CD4-positive, alpha-beta T cell (primary cell): ENCODE measurements at places on chromosomes 16 and 17.

DNA sequence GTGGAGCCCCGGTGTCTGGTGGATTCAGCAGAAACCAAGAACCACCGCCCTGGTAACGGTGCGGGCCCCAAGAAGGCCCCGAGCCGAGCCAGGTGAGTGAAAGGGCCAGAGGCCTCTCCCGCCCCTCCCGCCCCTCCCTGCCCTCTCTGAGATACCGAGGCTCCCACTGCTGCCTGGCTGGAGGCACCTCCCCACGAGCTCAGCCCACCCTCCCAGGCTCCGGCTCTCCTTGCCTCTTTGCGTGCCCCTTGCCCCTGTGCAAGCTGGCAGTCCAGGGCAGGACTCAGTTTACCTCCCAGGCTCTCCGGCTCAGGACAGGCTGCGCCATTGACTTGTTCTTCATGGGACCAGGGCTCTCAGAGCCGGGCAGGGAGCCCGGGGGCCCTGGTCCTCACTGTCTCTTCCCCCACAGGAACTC lies 14.1 kb upstream of the MYO15B start:
- H3K4me1 ChIP-seq = peaks cover 6% of the 10 kb centered on the region
- H3K36me3 ChIP-seq = peaks cover 10% of the 10 kb centered on the region
- no peak overlapping the region for H3K4me3 ChIP-seq
- no peaks in the 10 kb centered on the region for H3K27me3 ChIP-seq
- H3K27ac ChIP-seq = no peak overlapping the region

DNA sequence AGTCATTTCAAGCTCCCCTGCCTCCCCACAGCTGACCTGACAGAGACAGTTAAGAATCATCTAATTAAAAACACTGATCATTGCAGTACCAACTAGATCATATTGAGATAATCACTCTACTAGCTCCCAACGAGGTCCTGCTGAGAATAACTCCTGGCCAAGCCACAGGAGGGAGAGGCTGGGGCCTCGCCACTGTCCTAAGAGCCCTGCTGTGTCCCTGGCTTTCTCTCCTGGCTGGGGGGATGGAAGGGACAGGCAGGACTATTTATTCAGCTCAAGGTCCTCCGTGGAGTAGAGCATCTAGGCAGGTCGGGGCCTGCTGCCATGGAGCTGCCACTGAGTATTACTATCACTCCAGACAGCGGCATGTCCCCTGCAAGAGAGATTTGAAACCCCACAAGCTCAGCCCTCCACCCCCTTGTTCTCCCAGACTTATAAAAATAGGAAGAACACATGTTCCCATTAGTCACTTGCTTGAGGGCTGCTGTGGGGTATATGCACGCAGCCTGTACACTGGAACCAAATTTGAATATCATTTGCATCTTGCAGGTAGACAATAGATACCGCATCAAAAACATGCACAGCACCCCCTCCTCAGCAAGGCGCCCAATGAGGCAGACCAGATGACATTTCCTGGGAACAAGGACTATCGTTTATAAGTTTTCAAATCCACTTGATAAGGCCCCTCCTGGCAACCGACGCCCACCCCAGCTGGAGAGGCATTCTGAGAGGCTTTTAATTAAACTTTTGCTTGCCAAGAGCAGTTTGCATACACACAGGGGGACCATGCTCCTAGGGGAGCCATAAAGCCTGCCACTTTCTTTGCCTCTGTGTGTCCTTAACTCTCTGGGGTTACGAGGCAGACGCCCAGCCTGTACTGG lies 385.2 kb upstream of the ZFHX3 start:
- H3K36me3 ChIP-seq = no peaks in the 10 kb centered on the region
- no peak overlapping the region for H3K4me3 ChIP-seq
- no peak overlapping the region for H3K27ac ChIP-seq
- DNase-seq = no peak

DNA sequence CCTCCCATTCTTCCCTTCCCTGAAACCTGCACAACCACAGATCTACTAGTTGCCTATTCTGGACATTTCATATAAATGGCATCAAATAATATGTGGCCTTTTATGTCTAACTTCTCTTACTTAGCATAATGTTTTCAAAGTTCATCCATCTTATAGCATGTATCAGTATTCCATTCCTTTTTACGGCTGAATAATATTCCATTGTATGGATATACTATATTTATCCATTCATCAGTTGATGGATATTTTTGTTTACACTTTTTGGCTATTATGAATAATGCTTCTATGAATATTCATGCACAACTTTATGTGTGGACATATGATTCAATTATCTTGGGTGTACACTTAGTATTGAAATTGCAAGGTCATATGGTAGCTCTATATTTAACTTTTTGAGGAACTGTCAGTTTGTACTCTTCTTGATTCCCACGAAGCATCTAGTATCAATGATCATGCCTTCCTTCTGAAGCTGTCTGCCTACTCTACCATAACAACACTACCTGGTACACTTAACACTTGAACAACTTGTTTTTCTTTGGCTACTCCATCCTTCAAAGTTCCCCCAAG lies 12.7 kb upstream of the CHD3 start:
- no peak overlapping the region for H3K27ac ChIP-seq
- no peak for DNase-seq
- H3K27me3 ChIP-seq = no peaks in the 10 kb centered on the region
- no peak overlapping the region for H3K4me3 ChIP-seq
- H3K4me1 ChIP-seq = peaks cover 11% of the 10 kb centered on the region

DNA sequence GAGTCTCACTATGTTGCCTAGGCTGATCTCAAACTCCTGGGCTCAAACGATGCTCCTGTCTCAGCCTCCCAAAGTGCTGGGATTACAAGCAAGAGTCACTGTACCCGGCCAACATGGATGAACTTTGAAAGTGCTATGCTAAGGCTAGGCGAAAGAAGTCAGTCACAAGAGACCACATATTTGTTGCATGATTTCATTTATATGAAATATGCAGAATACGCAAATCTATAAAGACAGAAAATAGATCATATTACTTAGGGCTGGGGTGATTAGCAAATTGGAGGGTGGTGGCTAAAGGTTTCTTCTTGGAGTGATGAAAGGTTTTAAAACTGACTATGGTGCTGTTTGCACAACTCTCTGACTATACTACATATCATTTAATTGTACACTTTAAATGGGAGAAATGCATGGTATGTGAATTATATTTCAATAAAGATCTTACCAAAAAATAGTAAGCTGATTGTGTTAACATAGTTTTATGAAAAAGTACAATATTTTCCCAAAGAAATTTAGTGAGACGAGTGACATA lies 1.2 kb upstream of the FLYWCH1 start:
- DNase-seq = no peak
- no peaks in the 10 kb centered on the region for H3K27me3 ChIP-seq
- no peak overlapping the region for H3K27ac ChIP-seq
- peaks cover 33% of the 10 kb centered on the region for H3K4me1 ChIP-seq

DNA sequence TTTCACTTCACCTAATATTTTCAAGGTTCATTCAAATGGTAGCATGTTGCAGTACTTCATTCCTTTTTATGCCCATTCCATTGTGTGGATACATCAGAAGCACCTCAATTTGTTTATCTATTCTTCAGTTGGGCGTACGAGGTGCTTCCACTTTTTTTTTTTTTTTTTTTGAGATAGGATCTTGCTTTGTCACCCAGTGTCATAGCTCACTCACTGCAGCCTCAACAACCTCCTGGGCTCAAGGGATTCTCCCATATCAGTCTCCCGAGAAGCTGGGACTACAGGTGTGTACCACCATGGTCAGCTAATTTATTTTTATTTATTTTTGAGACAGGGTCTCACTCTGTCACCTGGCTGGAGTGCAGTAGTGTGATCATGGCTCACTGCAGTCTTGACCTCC lies 22.5 kb upstream of the SPNS3 start:
- H3K4me1 ChIP-seq = peaks cover 7% of the 10 kb centered on the region
- no peak overlapping the region for H3K4me3 ChIP-seq
- no peaks in the 10 kb centered on the region for H3K36me3 ChIP-seq
- H3K27ac ChIP-seq = no peak overlapping the region
- no peaks in the 10 kb centered on the region for H3K27me3 ChIP-seq

GRCh38 chr16:9465161-9465560 lies 373.7 kb downstream of the HAPSTR1 start:
- H3K36me3 ChIP-seq = no peaks in the 10 kb centered on the region
- H3K27ac ChIP-seq = no peak overlapping the region
- no peaks in the 10 kb centered on the region for H3K27me3 ChIP-seq
- no peaks in the 10 kb centered on the region for H3K4me1 ChIP-seq

DNA sequence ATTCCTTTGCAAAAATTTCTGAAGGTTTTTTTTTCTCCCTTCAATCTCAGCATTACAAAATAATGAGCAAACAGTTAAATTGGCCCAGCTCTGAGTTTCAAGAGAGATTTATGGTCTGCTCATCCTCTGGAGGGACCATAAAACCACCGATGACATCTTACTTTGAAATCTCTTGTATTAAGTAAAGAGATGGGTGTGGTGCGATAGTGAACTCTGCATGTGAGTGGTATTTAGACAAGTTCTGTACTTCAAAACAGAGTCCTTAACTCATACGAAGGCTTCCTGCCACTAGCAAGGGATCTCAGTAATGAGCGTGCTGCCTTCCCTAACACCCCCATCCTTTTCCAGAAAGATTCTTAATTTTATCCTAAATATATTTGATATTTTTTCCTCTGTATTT lies 2.1 kb downstream of the FAM20A start:
- peaks cover 27% of the 10 kb centered on the region for H3K27me3 ChIP-seq
- no peaks in the 10 kb centered on the region for H3K36me3 ChIP-seq
- no peak overlapping the region for H3K27ac ChIP-seq
- DNase-seq = no peak

DNA sequence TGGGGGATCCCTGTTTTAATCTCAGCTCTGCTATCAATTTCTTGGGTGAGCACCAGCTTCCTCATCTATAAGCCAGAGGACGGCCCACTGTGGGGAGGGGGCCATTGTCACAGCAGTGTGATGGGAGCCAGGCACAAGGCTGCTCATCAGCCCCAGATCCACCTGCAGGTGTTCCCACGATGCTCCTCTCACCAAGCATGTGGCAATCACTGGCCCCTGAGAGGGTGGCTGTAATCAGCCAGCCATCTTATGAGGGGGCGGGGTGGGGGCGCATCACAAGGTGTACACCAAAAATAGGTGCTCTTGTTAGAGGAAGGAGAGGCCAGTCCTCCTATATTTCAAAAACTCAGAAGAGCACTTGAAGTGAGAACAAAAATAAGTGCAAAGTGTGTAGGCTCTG lies 31.2 kb downstream of the HNF1B start:
- no peak overlapping the region for H3K27ac ChIP-seq
- H3K4me3 ChIP-seq = no peak overlapping the region
- H3K4me1 ChIP-seq = no peaks in the 10 kb centered on the region
- DNase-seq = no peak
- H3K36me3 ChIP-seq = no peaks in the 10 kb centered on the region
- peaks cover 26% of the 10 kb centered on the region for H3K27me3 ChIP-seq

GRCh38 chr16:29983420-29984136 lies 9.9 kb downstream of the TAOK2 start:
- H3K27me3 ChIP-seq = no peaks in the 10 kb centered on the region
- H3K4me3 ChIP-seq = no peak overlapping the region
- H3K4me1 ChIP-seq = no peaks in the 10 kb centered on the region
- peaks cover 91% of the 10 kb centered on the region for H3K36me3 ChIP-seq
- DNase-seq = no peak

DNA sequence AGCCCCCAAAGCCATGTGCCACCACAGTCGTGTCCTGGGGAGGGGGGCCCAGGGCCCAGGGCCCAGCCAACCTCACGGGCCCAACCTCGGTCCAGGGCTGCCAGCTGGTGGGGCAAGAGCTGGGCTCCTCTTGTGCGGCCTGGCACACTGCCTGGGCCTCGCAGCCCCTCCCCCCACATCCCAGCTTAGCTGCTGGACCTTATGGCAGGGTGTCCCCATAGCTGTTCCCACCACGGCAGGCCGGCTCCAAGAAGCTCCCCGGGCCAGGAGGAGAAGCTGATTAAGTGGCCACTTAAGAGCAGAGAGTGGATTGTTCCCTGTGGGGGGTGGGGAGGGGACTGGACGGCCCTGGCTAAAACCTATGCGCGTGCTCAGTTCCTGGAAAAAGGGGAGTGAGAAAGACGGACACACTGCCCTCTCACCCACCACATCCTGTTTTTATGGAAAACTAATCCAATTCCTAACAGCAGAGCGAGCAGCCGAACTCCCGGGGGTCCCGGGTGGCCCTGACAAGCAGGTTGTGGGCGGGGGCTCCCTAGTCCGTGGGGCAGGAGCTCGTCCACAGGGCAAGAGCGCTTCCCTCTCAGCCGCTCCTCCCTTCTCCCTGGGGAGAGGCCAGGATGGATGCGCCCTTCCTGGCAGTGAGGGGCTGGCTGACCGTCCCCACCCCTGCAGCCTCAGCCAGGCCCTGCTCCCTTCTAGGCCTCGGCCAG lies 16.8 kb downstream of the PIEZO1 start:
- no peak for DNase-seq
- peaks cover 83% of the 10 kb centered on the region for H3K4me1 ChIP-seq
- H3K27ac ChIP-seq = no peak overlapping the region
- H3K4me3 ChIP-seq = no peak overlapping the region
- no peaks in the 10 kb centered on the region for H3K27me3 ChIP-seq

GRCh38 chr17:57940653-57941329 lies 14.4 kb downstream of the CUEDC1 start:
- H3K4me1 ChIP-seq = peaks cover 4% of the 10 kb centered on the region
- DNase-seq = no peak
- no peak overlapping the region for H3K27ac ChIP-seq
- no peaks in the 10 kb centered on the region for H3K36me3 ChIP-seq

DNA sequence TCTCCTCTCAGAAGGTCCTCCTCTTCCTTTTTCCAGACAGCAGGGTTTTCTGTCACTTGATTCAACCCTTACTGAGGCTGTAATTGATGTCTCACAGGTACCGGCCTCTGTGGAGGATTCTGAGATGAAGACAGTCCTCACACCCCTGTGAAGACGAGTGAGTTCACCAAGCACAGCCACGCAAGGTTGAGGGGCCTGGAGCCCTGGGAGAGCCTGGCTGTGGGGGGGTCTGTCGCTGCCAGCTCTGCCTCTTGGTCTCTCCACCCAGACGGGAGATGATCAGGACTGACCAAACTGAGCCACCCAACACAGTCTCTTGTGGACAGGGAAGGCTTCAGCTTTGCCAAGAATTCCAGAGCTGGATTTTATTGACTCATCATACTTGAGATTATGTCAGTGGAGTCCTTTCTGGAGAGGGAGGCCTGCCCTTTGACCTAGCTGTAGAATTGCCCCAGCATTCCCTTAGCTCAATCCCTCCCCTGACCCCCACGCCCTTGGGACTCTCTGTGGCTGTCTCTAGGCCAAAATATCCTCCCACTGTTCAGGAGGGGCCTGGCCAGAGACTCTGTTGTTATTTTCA lies 51.1 kb upstream of the CRHR1 start:
- no peak overlapping the region for H3K27ac ChIP-seq
- H3K36me3 ChIP-seq = no peaks in the 10 kb centered on the region
- H3K4me3 ChIP-seq = no peak overlapping the region
- DNase-seq = no peak

- DNase-seq = no peak
- no peak overlapping the region for H3K4me3 ChIP-seq
- peaks cover 8% of the 10 kb centered on the region for H3K4me1 ChIP-seq
- peaks cover 43% of the 10 kb centered on the region for H3K36me3 ChIP-seq
- H3K27me3 ChIP-seq = no peaks in the 10 kb centered on the region
Observed at GRCh38 chr17:539066-539465, 175.6 kb downstream of the VPS53 start.

- H3K27ac ChIP-seq = no peak overlapping the region
- no peaks in the 10 kb centered on the region for H3K36me3 ChIP-seq
- no peak for DNase-seq
- H3K27me3 ChIP-seq = peaks cover 4% of the 10 kb centered on the region
- H3K4me1 ChIP-seq = no peaks in the 10 kb centered on the region
Observed at GRCh38 chr16:13883276-13883675, 36.7 kb upstream of the ERCC4 start.
